Fibroblast of lung (primary cell): ENCODE measurements at places on chromosomes 2 and 18. TPM values are rescaled to one million over a fixed set of nuclear protein-coding genes. Genes with fewer than 3 reads are reported as not detected.

The IL18RAP gene
- total RNA-seq = under 0.01 TPM in 1 of 2 replicates, not detected in the other

The GPR75 gene
- 0.77 and 1.8 TPM in 2 replicates for total RNA-seq

The ANKRD30BL gene
- not detected in 2 replicates for total RNA-seq

The DPYSL5 gene
- total RNA-seq = not detected in 2 replicates
